ENCODE measurements at places on chromosomes 6 and 20.

GRCh38 chr6:36958775-36959554, 4.4 kb downstream of the PI16 start:
- DNase-seq: no peak

DNA sequence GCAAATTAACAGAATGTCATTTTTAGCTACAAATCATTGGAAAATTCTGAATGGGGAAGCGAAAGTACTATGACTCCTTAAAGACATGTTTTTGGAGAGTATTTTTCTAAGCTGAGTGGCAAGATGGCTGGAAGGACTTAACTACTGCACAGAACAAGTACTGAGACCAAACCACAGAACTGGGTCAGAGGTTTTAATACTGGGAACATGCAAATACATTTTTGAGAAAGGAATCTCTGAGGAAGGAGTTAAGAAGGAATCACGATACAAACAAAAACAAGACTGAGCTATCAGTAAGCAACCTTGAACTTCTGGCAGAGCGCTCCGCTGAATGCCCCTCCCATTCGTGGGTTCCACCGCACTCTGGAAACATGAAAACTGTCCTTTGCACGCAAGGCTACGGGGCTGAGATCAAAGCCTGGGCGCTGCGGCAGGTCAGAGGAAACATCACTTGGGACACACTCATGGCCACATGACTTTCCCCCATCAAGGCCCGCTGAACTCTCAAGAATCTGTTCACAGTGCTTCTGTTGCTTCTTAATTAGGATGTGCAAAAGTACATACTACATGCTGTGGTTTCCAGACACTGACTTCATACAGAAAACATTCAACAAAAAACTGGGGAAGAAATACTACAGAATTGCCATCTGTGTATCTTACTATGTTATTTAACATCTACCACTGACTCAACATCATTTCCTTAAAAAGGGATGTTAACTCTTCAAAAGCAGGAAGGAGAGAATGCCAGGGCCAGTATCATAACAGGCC, 27.8 kb downstream of the SLC23A2 start:
- peak; percentile 81 for DNase-seq

DNA sequence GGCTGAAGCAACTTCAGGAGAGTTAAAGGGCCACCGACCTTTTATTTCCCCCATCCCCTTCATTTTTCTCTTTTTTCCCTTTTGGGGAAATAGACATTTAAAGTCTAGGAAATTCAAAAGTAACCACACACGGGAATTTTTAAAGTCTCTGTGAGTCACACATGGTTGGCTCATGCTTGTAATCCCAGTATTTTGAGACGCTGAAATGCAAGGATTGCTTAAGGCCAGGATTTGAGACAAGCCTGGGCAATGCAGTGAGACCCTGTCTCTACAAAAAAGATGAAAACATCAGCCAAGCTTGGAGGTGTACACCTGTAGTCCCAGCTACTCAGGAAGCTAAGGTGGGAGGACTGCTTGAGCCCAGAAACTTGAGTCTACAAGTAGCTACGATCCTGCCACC, 34.2 kb downstream of the KATNA1 start:
- no peak for DNase-seq

- DNase-seq: no peak
These were observed 8.0 kb upstream of the NPBWR2 start for GRCh38 chr20:64115171-64115911.

DNA sequence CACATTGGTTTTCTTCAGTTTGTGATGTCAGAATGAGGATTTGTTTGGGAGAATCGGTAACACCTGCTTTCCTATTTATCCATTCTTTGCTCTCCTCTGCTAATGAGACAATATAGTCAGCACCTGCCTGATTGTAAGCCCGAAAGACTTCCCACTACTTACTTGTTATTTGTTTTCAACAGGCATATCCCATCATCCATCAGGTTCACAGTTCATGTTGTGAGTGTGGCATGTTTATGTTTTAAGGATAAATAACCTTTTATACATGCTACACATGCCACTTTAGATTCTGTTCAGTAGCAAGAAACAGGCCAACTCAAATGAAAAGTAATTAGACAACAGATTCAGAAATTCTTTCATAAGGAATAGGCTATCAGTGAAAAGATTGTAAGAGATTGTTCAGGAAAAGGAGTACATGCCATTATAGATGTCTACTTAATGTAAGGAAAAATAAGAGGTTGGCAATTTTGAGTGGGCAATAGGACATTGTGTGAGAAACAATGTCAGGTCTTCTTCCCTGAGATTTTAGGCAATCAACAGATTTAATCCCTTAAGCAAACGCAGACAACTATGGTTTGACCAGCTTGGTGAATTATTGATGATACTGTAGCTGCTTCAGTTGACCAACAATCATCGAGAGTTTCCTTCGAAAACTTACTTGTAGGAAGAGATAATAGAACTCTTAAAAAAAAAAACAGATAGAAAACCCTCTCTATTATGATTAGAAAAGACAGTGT, 7.9 kb upstream of the GPRC6A start:
- no peak for DNase-seq

DNA sequence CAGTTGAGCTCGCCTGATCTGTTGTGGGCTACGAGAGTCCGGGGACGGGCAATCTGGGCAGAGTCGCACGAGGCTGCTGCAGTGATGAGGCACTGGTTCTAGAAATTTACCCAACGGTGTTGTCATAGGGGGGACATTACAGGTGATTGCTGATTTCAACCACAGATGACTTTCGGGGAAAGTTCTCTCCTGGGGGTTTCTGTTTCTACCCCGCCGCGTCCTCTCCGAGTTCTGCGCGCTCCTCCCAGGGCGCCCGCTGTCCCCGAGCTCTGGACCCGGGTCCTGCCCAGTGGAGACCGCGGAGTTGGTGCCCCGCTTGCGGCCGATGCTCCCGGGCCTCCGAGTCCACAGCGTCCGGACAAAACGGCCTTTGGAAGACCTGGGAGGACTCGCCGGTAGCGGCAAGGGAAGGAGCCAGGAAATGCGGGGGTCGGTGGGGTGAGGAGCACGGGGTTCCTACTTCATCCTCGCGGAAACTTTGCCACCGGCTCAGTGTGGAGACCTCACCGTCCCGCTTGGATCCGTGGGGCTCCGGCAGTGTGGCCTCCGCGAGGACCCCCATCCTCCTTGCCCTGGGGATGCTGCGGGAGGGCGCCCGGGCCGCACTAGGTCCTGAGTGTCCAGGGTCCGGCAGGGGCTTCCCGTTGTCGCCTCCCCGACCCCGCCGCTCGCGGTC, 12.3 kb upstream of the RAET1L start:
- DNase-seq: no peak

Data from HL-60 (cell line).